ENCODE measurements at places on chromosomes 4 and X.

GRCh38 chr4:166123546-166123945 is 250.5 kb downstream of the TLL1 start:
- DNase-seq: no peak

GRCh38 chr4:125832161-125832560 is 517.4 kb downstream of the FAT4 start:
- DNase-seq: no peak

GRCh38 chr4:145843639-145844038 is 95.0 kb downstream of the ZNF827 start:
- no peak for DNase-seq

DNA sequence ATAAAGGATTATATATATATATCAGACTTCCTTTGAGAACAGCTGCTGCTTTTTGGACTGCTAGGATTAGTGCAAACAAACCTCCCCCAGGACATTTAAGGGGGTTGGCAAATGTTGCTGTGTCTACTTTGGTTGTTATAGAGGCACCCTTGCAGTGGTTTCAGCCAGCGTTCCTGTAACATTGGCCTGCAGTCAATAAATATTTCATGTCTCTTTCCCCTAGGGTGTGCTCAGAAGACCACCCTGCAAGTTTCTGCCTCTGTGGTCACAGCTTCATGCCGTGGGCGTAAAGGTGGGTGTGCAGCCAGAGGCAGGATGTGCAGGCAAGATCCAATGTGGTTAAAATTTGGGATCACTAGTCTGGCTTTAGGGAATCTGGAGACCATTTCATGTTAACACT is 28.9 kb downstream of the FGF5 start:
- DNase-seq: no peak

All from cerebellar nuclear complex (tissue), 1 donor.